ENCODE measurements at places on chromosomes 11 and 22. TPM values are rescaled to one million over a fixed set of nuclear protein-coding genes. Genes with fewer than 3 reads are reported as not detected.

OR8D1 gene
- total RNA-seq, result not detected

- no peak overlapping the region for H3K27ac ChIP-seq
- H3K36me3 ChIP-seq, result no peaks in the 10 kb centered on the region
- no peak overlapping the region for H3K4me3 ChIP-seq
- peaks cover 10% of the 10 kb centered on the region for H3K4me1 ChIP-seq
Observed at GRCh38 chr11:76721755-76722677, 51.5 kb upstream of the LRRC32 start.

- H3K36me3 ChIP-seq, result peaks cover 2% of the 10 kb centered on the region
- no peak overlapping the region for H3K4me3 ChIP-seq
Observed at GRCh38 chr22:20247010-20247505, 21.1 kb downstream of the RTN4R start.

MN1 gene
- 19.0 TPM for total RNA-seq

PTPRCAP gene
- total RNA-seq, result 0.84 TPM
